ENCODE measurements at places on chromosomes 2 and 18.
A peak's percentile ranks its signal among the peaks of the same experiment; 100 is the strongest.

DNA sequence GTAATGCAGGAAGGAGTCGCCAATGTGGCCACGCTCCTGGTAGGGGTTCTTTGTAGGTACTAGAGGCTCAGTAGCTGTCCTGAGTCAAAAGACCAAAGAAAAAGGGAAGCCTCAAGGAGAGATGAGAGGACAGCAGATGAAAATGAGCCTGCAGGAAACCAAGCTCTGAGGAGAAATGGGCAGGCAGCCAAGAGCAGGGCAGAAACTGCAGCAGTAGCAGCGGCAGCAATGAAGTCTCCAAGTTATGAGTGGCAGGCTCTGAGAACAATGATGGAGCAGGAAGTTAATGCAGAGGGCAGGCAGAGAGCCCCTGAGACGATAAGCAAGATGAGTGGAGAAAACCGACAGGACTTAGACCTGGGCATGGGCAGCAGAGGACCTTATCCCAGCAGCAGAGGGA lies 48.2 kb upstream of the TMEM200C start:
- DNase-seq: no peak

- no peak for DNase-seq
These were observed 277.5 kb downstream of the BCL11A start for GRCh38 chr2:60275958-60276357.

- no peak for DNase-seq
These were observed 73.1 kb downstream of the INHBB start for GRCh38 chr2:120419073-120419472.

DNA sequence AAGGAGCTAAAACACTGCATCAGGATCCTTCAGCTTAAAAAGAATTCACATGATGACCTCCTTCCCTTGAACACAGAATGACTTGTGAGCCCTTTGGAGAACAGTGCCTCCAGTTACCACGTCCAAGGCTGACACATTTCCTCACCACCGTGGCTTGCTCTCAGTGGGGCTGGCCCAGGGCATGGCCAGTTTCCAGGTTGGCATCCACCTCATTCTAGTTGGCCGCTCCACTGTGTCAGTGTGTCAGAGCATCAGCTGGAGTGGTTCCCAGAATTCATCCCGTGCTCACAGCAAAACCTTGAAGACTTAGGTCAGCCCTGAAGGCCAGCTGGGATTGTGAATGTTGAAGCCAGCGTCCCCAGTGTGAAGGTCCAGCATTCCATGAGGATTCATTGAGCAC lies 158.5 kb downstream of the INSIG2 start:
- peak; percentile 18 for DNase-seq

- DNase-seq: no peak
These were observed 19.1 kb downstream of the SERTAD2 start for GRCh38 chr2:64634345-64635267.

DNA sequence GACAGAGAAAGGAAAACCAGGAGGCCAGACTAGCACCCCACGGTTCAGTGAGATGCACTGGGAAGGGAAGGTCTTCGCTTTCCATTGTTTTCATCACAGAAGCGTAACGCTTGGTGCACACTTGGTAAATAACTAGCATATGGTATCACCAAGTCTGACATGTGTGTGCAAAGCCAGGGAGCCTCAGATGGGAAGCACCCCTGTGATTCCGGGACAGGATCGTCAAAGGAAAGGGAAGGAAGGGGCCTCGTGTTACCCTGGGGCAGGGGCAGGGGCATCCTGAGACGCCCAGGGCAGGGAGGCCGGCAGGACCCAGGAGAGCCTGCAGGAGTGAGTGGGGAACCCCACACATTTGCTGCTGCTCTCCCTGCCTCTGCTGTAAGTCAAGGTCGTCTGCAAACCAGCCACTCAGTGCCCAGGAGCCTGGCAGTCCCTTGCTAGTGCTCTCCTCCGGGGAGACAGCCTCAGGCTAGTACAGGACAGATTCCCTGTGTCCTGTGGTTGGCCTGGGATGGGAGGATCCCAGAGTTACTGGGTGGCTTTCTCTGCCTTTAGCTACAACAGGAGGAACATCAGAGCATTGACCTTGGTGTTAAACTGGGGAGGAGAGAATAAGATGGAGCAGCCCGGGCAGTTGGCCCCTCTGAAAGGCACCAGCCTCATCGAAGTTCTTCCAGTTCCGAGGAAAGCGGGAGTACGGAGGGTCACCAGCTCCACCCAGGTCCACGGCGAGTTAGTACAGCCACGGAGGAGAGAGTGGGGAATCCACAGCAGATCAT lies 192.5 kb downstream of the NDUFA10 start:
- DNase-seq: no peak

DNA sequence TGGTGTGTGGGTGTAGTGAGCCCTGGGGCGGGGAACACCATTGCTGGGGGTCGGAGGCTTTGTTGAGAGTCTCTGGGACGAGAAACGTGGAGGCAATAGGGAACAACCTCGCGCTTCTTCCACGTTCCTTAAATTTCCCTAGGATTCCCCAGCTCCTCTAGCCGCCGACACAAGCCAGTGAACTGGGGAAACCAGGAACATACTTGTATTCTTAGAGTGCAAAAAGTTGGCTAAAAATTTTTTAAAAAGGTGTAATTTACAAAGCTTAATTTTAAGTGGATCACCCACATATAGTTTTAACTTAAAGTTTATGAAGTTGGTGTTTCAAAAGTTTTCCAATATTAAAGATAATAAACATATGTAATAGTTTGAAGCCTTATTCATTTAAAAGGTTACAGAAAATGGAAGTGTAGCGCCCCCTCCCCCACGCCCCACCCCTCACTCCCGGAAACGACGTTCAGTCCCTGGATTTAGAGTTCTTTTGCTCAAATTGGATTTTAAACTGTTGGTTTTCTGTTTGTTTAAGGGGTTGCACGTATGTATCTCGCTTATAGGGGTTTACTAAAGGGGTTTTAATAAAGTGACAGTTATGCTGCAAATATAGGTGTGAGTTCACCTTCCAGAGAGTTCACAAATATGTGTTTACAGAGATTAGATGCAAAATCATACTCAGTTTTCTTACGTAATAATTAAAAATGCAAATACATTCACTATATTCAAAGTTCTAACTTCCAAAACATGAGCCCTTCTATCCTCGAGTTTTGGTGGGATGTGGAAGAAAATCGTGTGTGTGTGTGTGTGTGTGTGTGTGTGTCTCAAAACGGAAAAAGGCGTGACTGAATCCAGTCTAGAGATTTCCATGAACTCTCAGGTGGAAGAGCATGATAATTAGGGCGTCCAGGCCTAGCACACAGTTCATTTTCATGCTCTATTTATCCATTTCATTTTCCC lies 872 bp downstream of the DSG2 start:
- no peak for DNase-seq

DNA sequence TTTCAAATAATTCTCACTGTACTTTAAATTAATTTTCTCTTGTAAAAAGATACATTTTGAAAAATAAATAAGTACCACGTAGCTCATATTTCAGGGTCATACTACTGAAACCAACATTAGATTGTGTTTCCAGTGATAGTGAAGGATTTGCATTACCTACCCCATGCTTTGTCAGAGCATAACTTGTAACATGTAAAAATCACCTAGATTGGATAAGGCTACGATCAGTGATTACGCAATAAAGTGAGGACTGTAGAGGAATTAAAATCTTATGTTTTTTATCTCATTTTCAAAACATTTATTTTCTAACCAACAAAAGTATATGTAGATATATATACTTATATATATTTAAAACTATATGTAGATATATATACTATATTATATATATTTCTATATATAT lies 89.4 kb upstream of the VRK2 start:
- DNase-seq: no peak

DNA sequence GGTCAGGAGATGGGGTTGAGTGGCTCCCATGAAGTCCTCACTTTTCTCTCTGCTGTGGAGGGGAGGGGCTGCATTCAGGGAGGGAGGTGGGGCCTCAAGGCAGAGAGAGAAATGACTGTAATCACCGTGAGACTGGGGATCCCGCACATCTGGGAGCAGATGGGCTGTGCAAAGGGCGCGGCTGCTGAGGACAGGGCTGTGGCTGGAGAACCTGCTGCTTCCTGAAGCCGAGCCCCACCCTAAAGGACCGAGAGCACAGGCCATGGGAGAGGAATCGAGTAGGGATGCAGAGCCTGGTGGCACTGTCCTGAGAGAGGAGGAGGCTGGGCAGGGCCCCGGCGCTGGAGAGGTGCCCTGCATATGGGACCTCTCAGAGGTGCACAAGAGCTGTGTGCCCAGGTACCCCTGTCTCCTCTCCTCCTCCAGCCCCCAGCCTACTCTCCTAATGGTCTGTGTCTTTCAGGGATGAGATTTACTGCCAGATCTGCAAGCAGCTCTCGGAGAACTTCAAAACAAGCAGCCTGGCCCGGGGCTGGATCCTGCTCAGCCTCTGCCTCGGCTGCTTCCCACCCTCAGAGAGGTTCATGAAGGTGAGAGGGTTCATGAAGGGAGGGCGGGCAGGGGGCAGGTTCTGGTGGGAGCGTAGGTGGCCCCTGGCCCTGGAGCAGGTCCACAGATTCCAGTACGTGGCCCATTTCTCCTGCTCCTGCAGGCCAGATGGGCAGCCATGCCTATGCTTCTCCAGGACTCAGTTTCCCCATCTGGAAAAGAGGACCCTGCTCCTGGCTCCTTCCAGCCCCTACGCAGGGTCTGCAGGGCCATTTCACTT lies 25.9 kb upstream of the GPR17 start:
- DNase-seq: no peak

DNA sequence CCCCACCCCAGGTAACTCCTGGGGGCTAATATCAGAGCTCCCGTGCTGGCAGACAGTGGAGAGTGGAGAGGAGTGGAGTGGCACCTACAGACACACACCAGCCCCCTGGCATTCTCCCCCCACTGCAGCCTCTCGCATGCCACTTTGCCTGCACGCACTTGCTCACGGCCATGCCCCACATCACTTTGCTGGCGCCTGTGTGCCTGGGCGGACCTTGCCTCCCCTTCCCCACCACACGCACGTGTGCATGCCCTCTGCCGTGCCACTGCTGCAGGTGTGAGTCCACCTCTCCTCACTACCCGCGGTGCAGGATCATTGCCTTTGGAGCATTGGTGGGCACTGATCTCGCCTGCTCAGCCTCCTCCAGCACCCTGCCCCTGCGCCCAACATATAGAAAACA lies 72.6 kb upstream of the DOK6 start:
- no peak for DNase-seq

DNA sequence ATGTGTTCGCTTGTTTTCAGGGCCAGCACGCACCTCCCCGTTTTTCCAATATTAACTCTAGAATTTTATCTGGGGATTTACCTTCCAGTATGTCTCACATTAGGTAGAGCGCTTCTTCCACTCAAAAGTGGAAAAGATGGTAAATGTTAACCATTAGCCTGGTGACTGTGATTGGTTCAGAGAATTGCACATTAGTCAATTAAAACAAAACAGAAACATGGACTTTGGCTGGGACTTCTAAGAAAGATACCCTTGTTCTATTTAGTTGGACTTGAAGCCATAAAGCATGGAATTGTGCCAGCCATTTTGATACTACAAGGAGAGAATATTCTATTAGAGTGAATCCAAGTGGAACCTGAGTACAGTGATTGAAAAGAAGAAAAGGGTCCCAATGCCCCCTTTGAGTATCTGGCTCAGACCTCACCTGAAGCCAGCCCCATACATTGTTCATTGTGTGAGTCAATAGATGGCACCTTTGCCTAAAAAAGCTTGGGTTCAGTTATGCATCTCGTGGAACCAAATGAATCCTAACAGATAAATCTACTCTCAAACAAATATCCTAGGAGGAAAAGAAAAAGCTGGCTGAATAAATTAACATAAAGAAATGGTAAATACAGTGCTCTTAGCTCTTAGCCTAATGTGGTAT lies 354.3 kb downstream of the IRS1 start:
- DNase-seq: no peak

- DNase-seq: no peak
These were observed 369.3 kb downstream of the NBAS start for GRCh38 chr2:15191789-15192188.

DNA sequence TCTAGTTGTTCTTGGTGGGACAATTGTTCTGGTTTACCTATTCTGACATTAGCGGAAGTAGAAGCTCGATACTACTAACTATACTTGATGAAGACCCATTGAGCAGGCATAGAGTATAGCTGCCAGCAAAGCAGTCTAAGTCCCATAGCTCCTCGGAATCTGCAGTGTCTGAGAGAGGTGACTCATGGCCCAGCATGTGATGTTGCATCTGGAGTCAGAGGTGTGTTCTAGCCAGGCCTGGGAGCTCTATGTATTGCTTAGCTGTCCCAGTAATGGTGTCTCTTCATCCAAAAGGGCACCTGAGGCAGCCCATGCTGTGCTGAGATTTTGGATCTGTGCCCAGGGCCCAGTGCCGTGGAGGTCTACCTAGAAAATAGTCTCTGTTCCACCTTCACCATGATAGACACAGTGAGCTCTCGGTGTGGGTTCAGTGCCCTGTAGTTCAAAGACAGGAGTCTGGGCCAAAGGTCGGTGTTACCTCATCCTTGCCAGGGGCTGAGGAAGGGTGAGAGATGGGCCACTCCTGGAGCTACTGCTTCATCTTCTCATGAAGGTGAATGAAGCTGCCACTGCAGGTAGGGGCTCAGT lies 47.3 kb downstream of the MEX3C start:
- DNase-seq: no peak

DNA sequence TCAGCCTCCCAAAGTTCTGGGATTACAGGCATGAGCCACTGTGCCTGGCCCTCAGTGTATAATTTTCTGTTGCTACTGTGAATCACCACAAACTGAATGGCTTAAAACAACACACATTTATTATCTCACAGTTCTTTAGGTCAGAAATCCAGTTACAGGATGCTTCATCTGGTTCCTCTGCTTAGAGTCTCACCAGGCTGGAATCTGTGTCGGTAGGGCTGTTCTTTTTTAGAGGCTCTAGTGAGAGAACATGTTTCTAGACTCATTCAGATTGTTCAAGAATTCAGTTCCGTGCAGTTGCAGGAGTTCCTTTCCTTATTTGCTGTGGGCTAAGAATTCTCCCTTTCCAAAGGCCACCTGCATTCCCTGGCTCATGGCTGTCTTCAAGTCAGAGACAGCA lies 22.2 kb downstream of the CCDC121 start:
- DNase-seq: no peak

Measured in RCC 7860 (cell line).